ENCODE measurements at places on chromosomes 13 and 19.

DNA sequence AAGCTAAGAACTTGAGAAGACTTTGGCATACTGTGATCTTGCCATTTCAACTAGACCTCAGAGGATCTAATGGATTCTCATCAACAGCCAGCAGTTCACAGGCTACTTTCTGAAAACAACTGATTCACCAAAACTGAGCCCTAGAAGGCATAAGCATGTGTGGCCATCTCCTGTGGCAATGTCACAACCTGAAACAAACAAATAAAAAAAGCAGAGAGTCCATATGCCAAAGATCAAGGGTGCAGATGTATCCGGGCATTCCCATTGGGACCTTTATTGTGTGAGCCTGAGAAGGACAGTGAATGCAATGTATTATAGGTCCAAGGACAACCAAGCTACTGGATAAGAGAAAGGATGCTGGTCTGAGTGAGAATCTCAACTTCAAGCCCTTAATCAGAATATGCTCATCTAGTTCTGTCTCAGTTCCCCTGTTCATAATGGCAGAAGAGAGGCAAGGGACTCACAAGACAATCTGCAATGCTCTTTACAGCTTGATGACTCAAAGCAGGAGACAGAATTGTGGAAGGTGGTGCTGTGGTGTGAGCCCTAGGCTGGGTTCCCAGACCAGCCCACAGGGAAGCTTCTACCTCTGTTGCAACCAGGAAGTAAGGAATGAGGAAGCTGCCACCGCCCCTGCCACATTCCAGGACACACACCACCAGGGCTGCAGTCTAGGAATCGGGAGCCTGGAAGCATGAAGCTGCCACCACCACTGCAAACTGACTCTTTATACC is 133.7 kb downstream of the RAP2A start:
- DNase-seq, result no peak

GRCh38 chr19:15498156-15498858 is 10.0 kb upstream of the CYP4F22 start:
- DNase-seq, result no peak

DNA sequence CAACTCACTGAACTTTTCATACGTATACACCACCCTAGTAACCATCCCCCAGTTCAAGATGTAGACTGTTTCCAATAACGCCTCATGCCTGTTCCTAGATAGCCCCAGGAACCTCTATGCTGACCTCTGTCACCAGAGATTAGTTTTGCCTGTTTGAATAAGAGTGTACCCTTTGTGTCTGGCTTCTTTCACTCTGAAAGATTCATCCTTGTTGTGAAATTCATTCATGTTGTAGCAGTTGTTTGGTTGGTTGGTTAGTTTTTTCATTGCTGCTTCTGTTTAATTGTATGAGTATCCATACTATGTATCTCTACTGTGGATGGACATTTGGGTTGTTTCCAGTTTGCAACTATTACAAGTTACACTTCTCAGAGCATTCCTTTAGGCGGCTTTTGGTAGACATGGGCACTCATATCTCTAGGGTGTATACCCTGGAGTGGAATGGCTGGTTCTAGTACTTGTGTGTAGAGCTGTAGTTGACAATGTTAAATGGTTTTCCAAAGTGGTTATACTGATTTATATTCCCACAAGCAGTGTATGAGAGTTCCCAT is 1.6 kb downstream of the RNASEH2B start:
- peak; percentile 26 for DNase-seq

DNA sequence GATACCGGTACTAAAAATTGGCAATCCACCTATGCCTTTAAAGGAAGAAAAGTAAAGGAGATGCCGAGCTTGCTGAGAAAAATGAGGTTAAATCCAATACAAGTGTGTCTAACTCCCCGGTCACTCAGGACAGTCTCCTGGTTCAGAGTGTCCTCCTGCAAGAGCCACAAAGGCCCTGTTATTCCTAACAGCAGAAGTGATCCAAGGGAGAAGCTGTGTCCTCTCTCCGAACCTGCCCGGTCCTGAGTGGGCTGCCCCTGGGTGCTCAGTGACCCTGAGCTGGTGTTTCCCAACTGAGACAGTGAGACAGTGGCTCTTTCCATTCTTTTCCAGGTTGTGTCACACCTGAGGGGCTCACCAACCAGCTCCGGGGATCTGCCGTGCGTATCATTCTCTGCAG is 4.8 kb downstream of the GJB6 start:
- DNase-seq, result no peak

DNA sequence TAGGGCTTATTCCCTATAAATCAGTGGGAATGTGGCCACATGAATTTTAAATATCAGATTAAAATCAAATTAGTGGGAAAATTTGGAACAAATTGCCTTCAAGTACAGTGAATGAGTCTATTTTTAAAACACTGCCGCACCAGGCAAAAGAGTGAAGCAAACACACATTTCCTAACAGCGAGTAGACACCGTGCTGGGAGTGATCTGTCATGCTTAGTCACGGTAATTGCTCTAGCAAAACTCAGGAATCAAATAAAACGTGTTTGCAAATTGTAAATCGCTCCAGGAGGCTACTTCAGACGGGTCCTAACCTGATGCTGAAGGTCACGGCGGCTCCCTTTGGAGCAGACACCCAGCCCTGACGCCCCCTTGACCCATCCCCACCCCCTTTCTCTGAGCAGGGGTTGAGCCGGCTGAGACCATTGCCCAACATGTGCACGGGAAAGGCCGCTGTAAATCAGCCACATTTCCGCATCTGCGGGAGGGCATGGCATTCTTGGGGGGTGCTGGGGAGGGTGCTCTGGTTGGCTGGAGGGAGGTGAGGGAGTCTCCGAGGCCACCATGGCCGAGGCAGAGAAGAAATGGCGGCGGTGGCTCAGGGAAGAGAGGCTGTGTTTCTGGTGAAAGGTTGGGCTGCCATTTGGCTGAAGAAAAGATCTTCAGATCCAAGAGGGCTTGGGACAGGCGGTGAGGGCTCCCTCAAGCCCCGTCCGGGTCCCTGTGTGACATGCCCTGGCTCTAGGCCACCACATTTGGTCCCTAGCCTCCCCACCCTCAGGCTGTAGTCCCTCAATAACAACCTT is 8.9 kb downstream of the CEBPA start:
- no peak for DNase-seq

- DNase-seq, result no peak
Measured at GRCh38 chr13:27427641-27428040, 3.2 kb downstream of the GTF3A start.

GRCh38 chr19:4059891-4060620 is 6.6 kb downstream of the ZBTB7A start:
- peak; percentile 91 for DNase-seq
